ENCODE measurements at places on chromosomes 2 and 18.
A peak's percentile ranks its signal among the peaks of the same experiment; 100 is the strongest.

- peak; percentile 3 for DNase-seq
Observed at GRCh38 chr2:120986898-120987650, 251.4 kb downstream of the GLI2 start.

- no peak for DNase-seq
Observed at GRCh38 chr2:95305380-95306061, 8.4 kb downstream of the KCNIP3 start.

GRCh38 chr2:42842466-42842865 lies 50.1 kb upstream of the HAAO start:
- no peak for DNase-seq

GRCh38 chr2:216632952-216633615 lies at the start of gene IGFBP2:
Gene IGFBP2 (plus strand): TSS chr2:216633420. CDS start chr2:216633524, 104 bp downstream.
- DNase-seq = peak; percentile 85

DNA sequence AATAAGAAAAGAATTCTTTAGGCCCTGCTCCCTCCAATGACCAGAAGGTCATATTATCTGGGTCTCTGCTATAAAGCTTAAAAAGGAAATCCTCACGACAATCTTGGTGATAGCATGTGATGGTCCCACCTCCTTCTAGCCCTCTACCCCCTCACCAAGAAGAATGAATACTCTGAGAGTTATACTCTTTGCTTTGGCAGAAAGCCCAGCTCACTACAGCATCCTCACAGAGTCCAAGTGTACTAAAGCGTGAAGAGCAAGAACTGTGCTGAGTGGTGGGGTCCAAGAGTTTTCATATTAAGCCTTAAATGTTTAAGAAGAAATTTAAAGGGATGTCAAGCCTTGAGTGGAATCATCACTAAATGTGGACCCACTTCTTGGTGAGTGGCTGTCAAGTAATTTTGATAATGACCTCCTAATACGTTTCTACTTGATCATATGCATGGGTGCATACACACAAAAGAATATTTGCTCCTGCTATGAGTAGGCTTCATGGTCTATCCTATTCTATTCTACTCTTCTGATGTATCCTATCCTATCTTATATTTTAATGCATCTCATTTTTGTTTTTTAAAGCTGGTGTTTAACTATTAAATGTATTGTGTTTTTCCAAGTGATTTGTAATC lies 16.5 kb upstream of the SERPINB7 start:
- no peak for DNase-seq

GRCh38 chr2:71157124-71157793 lies 26.8 kb downstream of the MPHOSPH10 start:
- peak; percentile 88 for DNase-seq

DNA sequence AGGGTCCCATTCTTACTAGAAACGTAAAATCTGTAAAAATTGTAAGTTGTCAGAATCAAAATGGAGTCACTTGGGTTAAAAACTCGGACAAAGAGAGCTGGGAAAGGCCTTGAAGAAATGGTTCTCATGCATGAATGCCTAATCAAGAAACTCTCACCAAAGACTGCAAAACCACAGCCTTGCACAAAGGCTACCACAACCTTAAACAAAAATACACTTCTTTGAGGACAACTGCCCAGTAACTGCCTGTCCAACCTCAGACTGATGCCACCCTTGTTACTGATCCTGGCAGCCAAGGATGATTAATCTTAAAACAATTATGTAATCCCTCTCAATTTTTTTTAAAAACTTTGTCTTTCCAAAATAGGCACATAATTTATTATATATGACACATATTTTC lies 299.3 kb downstream of the CCDC85A start:
- no peak for DNase-seq

DNA sequence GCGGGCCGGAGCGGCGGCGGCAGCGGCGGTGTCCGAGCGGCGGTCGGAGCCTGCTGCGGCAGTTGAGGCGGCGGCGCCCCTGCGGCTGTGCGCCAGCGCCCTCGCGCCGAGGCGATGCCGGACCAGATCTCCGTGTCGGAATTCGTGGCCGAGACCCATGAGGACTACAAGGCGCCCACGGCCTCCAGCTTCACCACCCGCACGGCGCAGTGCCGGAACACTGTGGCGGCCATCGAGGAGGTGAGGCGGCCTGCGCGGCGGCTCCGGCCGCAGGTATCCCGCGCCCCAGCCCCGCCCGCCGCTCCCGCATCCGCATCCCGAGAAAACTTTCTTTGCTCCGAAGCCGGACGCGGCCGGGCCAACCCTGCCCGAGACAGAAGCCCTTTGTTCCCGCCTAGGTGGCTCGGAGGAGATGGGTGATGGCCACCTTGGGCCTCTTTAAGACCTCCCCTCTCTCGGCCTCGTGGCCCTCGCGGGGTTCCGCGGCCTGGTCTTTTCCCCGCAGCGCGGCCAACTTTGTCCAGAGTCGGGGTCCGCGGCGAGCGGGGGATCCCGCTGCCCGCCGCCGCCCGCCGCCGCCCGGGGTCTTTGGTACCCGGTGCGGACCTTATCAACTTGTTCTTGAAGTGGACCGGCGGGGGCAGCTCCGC lies 504 bp downstream of the ASAP2 start:
- DNase-seq = peak; percentile 59

DNA sequence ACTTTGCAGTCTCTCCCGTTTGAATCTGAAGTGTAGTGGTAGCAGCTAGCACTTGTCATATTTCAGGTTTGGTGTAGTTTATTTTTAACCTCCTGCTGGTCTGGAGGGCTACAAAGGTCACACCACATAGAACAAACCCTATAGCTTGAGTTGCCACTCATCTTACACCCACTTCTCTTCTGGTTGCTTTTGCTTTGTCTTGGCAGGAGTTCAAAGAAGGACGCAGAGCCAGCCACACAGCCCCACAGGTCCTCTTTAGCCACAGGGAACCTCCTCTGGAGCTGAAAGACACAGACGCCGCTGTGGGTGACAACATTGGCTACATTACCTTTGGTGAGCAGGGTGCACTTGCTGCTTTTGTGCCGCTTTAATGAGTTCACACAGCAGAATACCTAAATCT lies 15.6 kb upstream of the GPBAR1 start:
- no peak for DNase-seq

GRCh38 chr2:133986881-133987795 lies 266.7 kb upstream of the MGAT5 start:
- no peak for DNase-seq

Data from glutamatergic neuron (in vitro differentiated cells).